ENCODE measurements at places on chromosomes 2 and 18.

- no peak for DNase-seq
These were observed 148.0 kb upstream of the ALPP start for GRCh38 chr2:232230560-232230959.

DNA sequence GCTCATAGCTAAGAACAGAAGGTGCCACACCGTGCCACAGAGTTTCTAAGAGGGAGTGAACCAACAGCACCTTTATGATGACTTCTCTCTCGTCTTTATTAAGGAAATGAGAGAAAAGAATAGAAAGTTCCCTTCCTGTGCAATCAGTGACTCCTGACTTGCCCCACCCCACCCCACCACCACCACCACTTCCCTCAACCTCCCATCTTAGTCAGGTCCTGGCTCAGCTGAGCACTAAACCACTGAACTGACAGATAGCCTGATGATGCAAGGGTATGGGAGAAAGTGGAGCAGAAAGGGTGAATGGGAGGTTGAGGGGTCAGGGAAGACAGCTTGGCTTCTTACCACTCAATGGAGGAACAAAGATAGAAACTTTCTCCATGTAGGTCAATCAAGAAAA is 75.2 kb upstream of the RMDN2 start:
- DNase-seq: no peak

- DNase-seq: no peak
These were observed 6.1 kb upstream of the SERPINB8 start for GRCh38 chr18:63963615-63964256.

- DNase-seq: no peak
These were observed 366.6 kb upstream of the MC4R start for GRCh38 chr18:60739212-60739611.

DNA sequence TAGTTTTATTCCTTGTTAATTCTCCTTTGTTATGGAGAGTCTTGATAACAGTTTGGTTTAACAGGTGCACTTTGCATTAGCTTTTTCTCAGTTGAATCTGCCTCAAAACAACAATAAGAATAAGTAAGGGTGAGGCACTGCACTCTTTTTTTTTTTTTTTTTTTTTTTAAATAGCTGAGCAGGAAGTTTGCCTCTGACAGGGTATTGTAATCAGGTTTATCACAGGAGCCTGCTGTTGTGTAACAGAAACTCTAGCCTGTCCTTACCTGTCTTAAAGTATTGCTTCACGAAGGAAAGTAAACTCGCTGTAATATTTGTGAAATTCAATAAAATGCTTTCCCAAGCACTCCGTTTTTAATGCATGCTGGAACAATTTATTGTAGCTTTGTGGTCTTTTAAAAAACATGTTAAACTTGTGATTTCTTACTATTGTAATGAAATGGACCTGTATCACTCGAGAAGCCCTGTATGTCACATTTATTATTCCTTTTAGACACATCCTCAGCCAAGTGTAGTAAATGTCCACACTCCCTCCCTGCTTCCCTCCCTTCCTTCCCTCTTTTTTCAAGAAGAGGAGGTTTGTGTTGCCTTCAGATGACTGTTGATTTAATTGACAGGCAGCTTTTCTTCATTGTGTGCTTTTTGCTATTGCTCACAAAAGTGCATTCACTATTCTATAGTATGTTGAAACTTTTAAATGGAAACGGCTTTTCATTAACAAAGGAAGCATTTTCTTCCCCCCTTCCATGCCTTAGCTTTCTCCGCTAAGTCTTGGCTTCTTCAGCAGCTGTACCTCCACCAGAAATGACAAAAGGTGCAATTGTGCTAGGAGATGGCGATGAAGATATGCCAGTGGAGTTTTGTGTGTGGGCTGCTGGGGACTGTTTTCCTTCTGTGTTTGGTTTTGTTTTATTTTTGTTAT is 52.7 kb downstream of the TAF1B start:
- no peak for DNase-seq

GRCh38 chr2:106932644-106933043 is 46.7 kb upstream of the ST6GAL2 start:
- no peak for DNase-seq

- DNase-seq: no peak
These were observed 166.7 kb downstream of the MEIS1 start for GRCh38 chr2:66601624-66602023.

DNA sequence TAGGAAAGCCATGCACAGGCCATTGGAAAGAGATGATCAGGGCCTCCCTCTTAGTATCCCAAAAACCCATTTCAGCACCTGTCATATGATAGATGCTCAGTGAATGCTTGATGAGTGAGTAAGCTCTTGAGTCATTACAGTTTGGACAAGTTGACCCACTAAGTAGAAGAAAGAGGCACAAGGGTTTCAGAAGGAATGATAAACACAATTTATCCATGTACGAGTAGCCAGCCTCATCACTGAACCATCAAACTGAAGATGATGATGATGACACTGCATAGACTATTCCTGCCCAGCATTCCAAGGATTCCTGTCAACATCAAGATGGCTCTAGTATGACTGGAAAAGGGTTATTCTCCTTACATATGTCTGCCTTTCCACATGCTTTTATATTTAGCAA is 596.0 kb downstream of the BCL11A start:
- no peak for DNase-seq

GRCh38 chr2:178280244-178280852 is 86.0 kb downstream of the OSBPL6 start:
- no peak for DNase-seq

DNA sequence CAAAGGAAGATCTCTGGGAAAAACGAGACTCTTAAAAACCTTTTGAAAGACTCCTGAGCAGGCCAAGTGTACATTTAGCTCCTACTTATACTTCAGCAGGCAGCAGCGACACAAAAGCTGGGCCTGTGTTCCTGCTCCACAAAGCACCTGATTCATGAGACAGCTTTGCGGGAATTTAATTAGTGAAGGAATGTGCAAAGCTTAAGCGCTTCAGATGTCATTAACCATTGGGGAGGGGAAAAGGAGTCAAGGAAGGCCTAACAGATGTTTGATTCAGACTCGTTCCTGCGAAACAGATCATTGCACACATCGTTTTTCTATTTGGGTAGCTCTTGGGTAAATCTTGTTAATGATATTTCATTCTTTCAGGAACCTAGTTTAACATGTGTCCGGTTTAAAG is 125.9 kb downstream of the MAIP1 start:
- no peak for DNase-seq

GRCh38 chr2:21519821-21520220 is 396.1 kb downstream of the TDRD15 start:
- DNase-seq: no peak
